ENCODE measurements at places on chromosomes 1 and 21.

GRCh38 chr1:101145449-101145820 lies 91.4 kb upstream of the S1PR1 start:
- DNase-seq = no peak

DNA sequence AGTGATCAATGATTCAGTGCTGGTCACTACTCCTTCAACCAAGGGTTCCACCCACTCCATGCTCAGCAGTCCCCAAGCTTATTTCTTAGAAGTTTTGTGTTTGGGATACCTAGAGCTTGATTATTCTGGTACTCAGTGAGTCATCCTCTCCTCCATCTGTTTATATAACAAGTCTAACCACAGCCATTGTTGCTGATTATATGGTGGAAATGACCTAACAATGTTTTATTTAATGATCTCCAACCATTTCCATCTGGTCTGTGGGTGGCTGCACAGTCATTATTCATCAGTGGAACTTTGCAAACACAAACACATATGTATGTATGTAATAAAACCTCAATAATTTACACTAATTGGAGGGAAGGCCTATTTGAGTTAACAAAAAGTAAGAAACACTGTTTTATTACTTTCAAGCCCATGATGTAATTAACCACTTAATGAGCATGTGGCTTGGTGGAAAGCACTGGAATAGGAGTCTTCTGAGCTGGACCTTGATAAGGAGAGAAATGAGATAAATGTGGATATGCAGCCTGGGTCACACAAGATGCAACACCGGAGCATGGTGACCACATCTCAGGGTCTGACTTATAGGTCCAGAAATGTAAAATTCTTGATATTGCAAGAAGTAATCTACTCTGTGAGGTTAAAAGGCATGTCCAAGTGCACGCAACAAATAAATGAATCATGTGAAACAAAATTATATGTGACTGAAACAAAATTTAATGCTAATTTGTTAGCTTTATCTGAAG lies 99.0 kb upstream of the WLS start:
- DNase-seq = no peak

DNA sequence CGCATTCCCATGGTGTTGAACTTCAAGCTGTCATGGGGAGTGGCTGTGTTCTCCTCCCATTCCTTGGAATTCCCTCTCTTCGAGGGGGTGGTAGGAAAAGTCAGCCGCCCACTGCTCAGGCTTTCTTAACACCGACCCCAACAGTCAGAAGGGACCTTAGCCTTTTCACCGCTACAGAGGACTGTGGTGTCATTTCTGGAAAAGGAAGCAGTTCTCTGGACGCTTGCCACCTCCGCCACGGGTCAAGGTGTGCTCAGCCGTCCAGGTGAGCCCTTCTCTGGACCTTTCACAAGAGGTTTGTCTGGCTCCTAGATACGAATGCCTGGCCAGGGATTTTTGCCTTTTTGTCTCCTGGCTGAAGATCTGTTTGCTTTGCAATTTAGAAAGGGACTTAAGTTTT lies 31.8 kb downstream of the CLIC6 start:
- DNase-seq = no peak

GRCh38 chr1:36448530-36449056 lies 1.7 kb downstream of the OSCP1 start:
- DNase-seq = no peak

GRCh38 chr1:52571783-52572182 lies 18.9 kb upstream of the TUT4 start:
- DNase-seq = no peak

DNA sequence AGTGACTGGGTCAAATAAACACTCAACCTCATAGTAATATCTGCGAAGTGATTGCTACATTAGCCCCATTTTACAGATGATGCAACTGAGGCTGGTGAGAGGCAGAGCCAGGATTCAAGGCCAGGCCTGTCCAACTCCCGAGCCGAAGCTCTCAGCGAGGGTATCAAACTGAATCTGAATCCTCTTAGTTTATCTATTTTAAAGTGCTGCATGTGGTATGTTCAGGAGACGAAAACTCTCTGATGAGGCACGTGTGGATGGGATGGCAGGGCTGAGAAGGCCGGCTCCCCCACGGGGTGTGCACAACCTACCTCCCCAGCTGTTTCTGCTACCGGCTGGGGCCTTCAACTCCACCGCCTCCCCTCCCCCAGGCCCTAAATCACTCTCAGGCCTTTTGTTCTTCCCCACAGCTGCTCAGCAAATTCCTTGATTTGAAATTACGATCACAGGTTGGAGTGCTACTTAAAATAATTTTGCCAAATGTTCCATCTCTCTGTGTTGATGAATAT lies 171.8 kb downstream of the TOMM20 start:
- no peak for DNase-seq

- DNase-seq = no peak
Measured at GRCh38 chr1:3869751-3870301, 12.6 kb downstream of the DFFB start.

All from stimulated activated CD4-positive, alpha-beta T cell treated with anti-CD3 and anti-CD28 coated beads, Interleukin-1b, Interleukin-23, amount 100 ng/mL, for 1 hour (primary cell).